ENCODE measurements at places on chromosomes 1 and 21.

DNA sequence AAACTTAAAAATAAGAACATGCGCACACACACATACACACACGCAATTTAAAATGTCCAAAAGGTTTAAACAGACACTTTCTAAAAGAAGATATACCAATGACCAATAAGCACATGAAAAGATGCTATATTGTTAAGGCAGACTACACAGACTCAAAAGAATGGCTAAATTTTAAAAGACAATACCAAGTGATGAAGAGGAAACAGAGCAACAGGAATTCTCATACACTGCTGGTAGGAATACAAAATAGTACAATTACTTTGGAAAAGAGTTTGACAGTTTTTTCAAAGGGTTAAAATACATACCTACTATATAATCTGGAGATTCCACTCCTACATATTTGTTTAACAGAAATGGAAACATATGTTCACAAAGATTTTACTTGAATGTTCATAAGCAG is 239.6 kb upstream of the SAMSN1 start:
- no peak for DNase-seq

DNA sequence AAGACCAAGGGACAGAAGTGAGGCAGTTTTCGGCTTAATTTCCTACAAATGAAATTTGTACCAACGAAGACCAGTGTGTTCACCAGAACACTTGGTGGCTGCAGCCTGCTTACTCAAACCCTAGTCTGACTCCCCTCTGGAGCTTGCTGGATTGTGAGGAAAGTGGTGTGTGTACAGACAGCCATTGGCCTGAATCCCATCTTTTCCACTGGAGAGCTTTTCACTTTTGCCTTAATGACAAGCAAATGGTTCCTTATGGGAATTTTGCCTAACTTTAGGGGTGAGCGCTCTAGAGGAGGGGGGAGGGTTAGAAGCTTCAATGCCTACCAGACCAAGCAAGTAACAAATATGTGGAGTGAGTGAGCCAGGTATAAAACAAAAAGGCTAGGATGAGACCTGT is 17.3 kb downstream of the METTL13 start:
- DNase-seq: no peak

DNA sequence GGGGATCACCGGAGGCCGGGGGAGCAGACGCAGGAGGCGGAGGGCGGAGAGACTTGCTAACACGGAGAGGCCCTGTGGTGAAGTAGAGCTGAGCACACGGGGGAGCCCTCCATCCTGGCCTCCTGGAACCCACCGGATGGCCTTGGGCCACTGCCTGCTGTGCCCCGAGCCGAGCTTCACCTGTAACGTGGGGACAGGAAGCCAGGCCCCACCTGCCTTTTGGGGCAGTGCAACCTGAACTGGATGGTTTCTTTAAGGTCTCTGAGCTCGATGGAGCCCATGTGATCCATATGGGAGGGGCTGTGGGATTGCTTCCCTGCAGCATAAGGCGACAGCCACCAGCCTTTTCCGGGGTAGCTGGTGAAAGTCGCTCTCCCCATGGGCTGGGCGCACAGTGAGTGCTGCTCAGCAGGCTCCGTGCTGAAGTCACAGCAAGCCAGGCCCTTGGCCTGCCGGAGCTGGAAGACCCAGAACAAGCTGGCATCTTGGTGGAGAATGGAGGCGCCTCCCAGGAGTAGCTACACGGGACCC is 35.8 kb downstream of the TFF3 start:
- DNase-seq: no peak

GRCh38 chr1:108561689-108562326 is 1.9 kb downstream of the EEIG2 start:
- DNase-seq: no peak

GRCh38 chr1:110286564-110286963 is 52.6 kb upstream of the RBM15 start:
- DNase-seq: no peak

DNA sequence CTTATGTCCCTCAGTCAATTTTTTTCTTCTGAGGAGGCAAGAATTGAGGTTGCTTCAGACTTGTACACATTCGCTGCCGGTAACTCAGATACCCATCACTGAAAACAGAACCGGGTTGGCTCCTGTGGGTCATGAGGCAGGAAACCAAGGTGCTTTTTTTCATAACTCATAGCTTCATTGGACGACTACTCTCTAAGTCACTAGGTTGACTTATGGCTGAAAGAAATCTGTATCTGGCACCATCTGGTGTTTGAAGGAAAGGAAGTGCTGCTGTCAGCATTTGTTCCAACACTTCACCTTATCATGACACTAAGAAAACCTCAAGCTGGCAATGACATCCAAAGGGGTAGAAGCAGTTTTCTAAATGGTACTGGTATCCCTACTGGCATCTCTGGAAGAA is 82.3 kb downstream of the TBX19 start:
- DNase-seq: no peak

All from HCEC 1CT (cell line).